ENCODE measurements at places on chromosomes 12 and 14.
A peak's percentile ranks its signal among the peaks of the same experiment; 100 is the strongest.

DNA sequence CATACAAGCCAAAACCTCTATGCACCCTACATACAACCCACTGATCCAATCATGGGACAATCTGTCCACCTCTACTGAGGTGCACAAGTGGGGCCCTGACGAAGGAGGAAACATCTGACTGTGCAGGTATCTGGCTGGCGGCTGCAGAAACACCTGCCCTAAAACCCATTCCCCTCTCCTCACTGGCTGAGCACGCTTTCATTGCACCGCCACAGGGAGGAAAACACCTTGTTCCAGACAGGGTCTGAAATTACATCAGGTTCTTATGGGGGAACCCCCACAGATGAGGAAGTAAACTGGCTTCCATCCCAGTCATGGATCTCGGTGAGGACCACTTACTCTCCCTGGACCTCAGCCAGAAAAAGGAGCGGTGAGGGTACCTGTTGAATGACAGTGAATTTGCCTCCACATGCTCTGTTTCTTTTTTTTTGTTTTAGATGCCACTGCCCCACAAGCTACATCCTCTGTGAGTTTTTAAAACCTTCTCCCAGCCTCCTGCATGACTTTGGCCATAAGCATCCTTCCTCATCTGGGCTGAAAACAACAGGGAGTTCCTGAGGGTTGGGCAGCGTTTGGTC is 23.8 kb upstream of the DGLUCY start:
- no peak for DNase-seq

DNA sequence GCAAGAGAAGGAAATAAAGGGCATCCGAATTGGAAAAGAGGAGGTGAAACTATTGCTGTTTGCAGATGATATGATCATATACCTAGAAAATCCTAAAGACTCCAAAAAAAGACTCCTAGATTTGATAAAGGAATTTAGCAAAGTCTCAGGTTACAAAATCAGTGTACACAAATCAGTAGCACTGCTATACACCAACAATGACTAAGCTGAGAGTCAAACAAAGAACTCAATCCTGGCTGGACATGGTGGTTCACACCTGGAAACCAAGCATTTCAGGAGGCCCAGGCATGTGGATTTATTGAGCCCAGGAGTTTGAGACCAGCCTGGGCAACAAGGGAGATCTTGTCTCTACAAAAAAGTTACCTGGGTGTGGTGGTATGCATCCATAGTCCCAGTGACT is 188.7 kb upstream of the PLXNC1 start:
- no peak for DNase-seq

- no peak for DNase-seq
Measured at GRCh38 chr12:100171248-100171647, 28.6 kb upstream of the BLTP3B start.

DNA sequence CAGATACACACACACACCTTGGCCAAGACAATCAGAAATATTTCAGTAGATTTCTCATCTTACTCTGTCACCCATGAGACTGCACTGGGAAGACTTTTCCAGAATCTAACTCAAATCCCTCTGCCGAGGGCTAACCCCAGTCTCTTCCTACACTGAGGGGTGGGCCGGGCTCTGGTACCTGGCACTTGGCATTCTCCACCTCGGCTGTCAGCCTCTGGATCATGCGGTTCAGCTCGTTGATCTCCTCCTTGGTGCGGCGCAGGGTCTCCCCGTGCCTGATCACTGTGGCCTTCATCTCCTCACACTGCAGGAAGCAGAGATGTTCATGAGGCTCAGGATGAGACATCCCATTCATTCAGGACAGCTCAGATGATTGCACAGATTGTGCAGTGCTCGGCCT is 4.9 kb downstream of the KRT83 start:
- no peak for DNase-seq

- no peak for DNase-seq
Measured at GRCh38 chr14:63773504-63773903, 45.6 kb upstream of the SGPP1 start.

DNA sequence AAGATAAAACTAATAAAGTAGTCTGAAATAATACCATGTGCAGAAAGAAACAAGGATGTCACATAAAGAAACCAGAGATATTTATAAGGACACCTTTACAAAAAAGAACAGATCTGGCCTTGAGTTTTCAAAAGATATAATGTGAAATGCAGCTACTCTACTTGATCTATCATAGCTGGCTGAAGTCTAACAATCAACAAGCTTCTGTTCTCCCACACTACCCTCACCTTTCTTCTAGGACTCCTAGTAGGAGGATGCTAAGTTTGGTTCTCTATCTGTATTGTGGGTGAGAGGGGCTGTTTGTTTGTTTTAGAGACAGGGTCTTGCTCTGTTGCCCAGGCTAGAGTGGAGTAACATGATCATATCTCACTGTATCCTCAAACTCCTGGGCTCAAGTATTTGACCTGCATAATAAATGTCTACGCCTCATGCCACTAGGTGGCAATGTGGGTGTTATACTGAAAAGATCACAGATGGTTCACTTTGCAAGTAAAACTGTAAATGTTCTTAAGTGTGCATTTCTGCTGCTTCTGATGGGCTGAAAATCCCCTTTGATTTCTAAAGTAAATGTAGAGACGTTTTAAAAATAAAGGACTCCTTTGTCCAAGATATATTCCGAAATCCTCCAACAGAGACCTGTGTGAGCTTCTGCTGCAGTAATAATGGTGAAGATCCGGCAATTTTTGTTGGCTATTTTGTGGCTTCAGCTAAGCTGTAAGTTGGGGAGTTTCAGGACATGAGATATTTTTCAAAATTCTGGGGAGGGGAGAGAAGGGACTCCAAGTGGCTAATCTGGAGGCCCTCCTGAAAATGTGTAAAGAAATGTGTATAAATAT is 269.3 kb downstream of the DAD1 start:
- DNase-seq = peak; percentile 49

GRCh38 chr12:107732365-107732764 is 28.6 kb downstream of the PRDM4 start:
- DNase-seq = no peak

- no peak for DNase-seq
Measured at GRCh38 chr12:25017336-25017735, 68.4 kb upstream of the BCAT1 start.

GRCh38 chr14:28756884-28757570 is 9.6 kb upstream of the FOXG1 start:
- peak; percentile 39 for DNase-seq

DNA sequence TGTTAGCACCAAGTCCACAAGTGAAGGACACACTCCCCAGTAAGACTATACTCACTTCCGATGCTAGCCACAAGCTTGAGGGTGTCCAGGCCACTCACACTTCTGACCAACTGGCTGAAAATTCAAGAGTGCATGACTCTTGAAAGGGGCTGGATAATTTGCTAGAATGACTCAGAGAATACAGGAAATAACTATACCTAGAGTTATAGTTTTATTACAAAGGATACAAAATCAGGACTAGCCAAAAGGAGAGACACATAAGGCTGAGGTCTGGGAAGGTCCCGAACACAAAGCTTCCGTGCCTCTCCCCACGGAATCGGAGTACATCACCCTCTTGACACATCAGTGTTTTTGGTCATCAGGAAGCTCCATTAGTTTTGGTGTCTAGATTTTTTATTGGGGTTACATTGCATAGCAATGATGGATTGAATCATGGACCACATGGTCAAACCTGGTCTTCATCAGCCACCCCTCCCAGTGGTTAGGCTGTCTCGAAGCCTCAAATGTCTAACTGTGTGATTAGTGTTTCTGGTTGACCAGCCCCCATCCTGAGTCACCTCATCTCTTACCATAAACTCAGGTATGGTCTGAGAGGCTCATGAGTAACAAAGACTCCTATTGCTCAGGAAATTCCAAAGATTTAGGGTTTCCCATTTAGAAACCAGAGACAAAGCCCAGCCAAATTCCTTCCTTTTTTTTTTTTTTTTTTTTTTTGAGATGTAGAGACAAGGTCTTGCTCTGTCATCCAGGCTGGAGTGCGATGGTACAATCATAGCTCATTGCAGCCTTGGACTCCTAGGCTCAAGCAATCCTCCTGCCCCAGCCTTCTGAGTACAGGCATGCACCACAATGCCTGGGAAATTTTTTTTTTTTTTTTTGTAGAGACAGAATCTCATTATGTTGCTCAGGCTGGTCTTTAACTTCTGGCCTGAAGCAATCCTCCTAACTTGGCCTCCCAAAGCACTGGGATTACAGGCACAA is 472.0 kb upstream of the TBX3 start:
- DNase-seq = no peak

GRCh38 chr14:69042787-69043444 is 63.8 kb upstream of the ACTN1 start:
- peak; percentile 56 for DNase-seq

DNA sequence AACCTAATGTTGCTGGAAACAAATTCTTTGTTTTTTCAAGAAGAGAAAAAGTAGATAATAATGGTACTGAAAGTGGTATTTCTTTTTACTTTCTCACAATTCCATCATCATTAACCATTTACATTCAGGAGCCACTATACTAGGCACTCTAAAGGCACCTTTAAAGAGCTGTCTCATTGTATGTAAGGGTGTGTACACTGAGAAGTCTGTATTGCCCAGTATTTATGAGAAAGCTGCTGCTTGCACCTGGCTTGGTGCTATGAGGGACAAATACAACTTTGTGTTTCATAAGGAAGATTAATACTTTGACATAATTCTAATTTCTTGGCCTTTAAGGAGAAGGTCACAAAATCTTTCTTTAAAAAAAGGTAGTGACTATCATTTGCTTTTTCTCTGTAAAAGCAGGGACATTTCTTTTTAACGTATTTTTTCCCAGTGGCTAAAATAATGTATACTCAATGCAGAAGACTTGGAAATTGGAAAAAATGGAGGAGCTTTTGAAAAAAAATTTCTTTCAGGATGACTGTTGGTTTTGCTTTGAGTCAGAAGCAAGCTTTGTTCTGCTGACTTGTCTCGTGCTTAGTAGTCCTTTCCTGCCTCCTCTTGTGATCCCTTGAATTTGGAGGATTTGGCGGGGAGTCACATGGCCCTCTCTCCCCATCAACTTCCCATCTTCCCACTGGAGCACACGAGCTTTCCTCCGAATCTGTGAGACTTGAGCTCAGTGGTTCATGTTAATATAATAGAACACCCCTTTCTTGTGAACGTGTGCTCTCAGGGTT is 50.1 kb downstream of the RASSF3 start:
- no peak for DNase-seq

DNA sequence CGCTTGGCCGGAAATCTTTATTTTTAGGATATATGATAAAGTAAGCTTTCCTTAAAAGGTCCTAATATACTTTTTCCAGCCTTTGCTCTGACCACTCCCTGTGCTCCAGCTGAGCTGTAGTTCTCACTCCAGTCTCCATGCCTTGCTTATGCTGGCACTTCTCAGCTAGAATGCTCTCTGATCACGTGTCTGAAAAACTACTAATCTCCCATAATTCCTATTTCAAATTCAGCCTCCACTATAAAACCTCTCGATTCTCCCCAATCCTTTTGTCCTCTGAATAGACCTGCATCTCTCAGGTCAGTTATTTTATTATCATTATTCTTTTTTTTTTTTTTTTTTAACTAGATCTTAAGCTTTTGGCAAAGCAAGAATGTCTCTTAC is 3.7 kb downstream of the BIN2 start:
- no peak for DNase-seq

GRCh38 chr14:98647754-98648153 is 624.2 kb downstream of the BCL11B start:
- no peak for DNase-seq

GRCh38 chr12:1289371-1290155 is 298.5 kb downstream of the ERC1 start:
- no peak for DNase-seq

- DNase-seq = no peak
Measured at GRCh38 chr14:57725399-57726077, 140.4 kb downstream of the SLC35F4 start.

DNA sequence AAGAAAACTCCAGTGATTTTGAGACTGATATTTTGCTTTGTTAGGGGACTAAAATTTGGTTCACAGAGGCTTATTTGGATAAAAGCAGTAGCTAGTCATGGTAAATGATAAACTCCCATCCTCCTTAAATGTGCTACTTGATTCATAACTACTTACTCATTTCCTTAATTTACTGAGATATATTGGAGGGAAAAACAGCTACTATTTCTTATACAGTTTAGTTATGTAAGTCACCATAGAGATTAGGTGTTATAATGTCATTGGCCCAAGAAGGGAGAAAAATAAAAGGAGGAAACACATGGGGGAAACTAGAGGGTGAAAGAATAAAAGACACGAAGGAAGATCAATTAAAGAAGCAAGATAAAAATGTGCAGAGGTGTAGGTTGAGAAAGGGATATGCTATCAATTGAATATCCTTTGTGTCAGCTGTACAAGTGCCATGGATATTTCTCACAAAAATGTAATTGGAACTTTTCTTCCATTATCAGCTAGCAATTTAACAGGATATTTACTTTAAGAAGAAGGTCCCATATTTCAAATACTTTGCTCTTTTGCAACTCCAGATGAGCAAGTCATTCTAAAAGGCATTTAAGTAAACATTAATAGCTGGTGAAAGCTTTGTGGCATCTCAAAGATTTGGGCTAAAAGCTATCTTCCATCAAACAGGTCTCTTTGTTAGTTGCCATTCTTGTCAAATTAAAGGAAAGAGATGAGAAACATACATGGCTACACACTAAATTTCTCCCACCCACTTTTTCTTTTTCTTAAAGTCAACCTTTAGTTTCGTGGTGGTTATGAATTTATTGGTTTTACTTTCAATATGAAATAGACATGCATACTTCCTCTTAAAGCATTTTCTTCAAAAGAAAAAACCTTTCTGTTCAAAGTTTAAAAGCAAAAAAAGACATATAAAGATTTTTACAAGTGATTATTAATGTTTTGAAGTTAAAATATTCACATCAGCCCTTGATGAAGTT is 439.5 kb downstream of the CCER1 start:
- no peak for DNase-seq

- no peak for DNase-seq
Measured at GRCh38 chr14:75589931-75590330, 11.5 kb downstream of the FLVCR2 start.

GRCh38 chr12:69475237-69475975 is 5.2 kb downstream of the FRS2 start:
- DNase-seq = no peak

DNA sequence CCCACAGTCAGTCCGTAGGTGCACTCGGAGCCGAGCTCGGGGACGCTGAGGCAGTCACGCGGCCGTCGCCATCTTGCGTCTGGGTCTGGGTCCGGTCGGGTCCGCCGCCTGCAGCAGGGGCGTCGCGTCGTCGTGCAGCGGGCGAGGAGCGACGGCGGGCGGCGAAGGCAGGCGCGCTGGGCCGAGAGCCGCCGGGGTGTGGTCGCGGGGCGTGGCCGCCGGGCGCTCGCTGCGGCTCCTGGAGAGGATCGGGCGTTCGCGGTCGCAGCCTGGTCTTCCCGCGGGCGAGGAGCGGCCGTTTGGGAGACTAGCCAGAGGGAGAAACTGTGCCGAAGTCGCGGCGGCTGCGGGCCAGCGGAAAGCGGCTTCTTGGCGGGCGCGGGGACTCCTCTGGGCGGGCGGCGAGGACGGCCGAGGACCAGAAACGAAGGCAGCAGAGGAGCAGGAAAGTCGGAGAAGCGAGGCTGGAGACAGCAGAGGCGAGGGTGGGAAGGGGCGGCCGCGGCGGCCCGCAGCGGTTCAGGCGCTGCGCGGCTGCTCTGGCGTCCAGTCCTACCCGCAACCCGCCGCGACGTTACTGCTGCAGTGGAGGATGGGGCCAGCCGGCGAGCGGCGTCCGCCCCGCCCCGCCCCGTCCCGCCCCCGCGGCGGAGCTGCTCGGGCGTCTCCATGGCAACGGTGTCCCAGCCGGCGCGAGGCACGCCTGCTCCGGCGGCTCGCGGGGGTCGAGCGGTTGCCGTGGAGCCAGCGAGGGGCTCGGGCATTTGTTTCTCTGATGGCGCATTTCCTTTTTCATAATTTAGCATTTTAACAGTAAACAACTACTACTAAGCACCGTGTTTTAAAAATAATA is at the start of gene PNMA1:
TSS of gene PNMA1 (minus strand) at position 582 of the 853 bp plus-strand sequence. CDS start 745 bp downstream, outside the sequence.
- DNase-seq = peak; percentile 95

GRCh38 chr12:132084621-132085290 is 59.4 kb downstream of the DDX51 start:
- peak; percentile 84 for DNase-seq

All from BE2C (cell line).